ENCODE measurements at places on chromosomes 4 and X. TPM values are rescaled to one million over a fixed set of nuclear protein-coding genes. Genes with fewer than 3 reads are reported as not detected.

DNA sequence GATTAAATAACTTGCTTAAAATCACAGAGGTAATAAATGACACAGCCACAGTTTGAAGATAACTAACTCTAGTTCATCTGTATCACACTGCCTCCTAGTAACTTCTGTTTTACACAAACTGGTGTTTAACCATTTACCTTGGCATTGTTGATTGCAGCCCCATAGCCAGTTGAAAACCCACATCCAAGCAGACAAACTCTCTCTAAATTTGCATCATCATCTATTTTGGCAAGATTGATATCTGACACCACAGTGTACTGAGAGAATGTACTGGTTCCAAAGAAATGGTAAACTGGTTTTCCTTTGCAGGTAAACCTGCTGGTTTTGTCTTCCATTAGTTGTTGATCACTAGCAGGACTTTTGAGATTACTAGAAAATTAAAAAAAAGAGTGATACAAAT lies 7.8 kb downstream of the ADH4 start:
- DNase-seq: no peak

GRCh38 chr4:7029921-7030320 lies 13.3 kb upstream of the TADA2B start:
- no peak for DNase-seq

- DNase-seq: no peak
These were observed 33.7 kb downstream of the STK32B start for GRCh38 chr4:5084911-5085475.

DNA sequence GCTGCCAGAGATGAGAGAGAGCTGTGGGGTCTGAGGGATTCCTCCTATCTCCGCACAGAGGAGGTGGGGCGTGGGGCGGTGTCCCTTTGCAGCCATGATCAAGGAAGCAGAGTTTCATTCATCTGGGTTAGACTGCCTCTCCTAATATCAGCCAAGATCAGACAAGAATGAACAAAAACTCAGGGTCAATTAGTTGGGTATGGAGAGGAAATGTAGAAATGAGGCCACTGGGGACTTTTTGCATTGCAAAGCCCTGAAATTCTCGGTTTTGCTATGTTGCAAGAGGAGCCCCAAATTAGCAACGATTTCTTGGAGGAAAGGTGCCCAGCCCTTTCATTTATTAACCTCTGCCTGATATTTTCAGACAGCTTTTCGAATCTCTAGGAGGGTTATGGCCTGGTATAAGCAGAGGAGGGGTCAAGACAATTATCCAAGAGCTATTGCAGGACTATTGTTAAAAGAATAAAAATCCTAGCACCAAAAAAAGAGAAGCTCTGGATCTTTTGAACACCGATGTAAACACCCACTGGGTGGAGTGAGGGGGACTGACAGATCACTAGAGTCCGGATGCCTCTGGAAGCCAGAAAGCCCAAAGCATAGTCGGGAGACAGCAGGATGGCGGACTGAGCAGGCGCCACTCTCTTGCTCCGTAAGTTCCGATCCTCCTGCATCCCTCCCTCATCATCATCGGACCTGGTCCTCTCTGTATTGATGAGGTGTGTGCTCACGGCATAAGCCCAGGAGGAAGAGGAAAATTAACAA lies 34.4 kb upstream of the ACSL1 start:
- no peak for DNase-seq

GRCh38 chrX:23365541-23365940 lies 30.9 kb downstream of the PTCHD1 start:
- no peak for DNase-seq

DNA sequence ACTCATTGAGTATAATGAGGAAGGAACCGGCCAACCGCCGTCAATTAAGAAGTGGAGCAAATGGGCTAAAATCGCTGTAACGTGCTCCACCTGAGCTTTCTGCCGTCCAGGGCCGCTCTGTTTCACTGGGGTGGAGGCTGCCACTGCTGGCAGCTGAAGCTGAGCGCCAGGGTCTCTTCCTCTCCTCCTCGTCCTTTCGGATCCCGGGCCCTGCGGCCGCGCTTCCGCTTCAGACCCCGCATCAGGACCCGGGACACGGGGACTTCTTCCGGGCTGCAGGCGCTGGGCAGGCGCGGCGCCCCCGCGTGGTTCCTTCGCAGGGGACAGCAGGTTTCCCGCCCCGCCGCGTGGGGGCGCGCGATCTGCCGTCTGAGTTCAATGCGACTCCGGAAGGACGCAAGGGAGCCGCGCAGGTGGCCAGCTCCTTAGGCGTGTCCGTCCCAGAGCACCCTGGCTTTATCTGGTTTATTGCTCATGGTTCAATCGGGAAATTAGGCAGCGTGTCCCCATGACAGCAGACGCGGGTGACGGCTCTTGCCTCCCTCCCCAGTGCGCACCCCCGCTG lies 519.8 kb downstream of the TRIML1 start:
- DNase-seq: no peak

- no peak for DNase-seq
These were observed 57.4 kb upstream of the HGFAC start for GRCh38 chr4:3384391-3384770.

DNA sequence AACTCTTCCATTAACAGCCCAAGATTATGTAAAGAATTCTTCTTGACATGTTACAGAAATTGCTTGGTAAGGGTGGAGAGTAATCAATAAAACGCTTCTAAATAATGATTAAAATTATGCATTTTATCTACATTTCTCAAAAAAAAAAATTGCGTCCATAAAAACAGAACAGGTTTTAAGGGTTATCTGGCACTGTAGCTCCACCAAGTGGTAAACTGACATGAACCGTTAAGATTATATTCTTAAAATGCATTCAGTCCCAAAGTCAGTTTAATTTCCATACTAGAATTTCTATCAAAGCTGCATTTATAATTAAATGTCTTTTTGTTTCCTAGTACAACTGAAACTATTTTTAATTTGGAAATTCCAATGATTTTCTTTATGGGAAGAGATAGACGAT lies 214.0 kb upstream of the UGT8 start:
- peak; percentile 21 for DNase-seq

GRCh38 chr4:147589586-147589985 lies 27.6 kb upstream of the TMEM184C start:
- DNase-seq: no peak

GRCh38 chr4:8459867-8460445 lies 19.4 kb downstream of the TRMT44 start:
- no peak for DNase-seq

- DNase-seq: no peak
These were observed 106.9 kb upstream of the FTHL17 start for GRCh38 chrX:31178769-31179125.

Gene COL4A5
- total RNA-seq: not detected

GRCh38 chr4:53023677-53024299 lies 161.7 kb downstream of the RASL11B start:
- DNase-seq: no peak

Gene VCX
- total RNA-seq: not detected

Gene RTL3
- total RNA-seq: not detected

DNA sequence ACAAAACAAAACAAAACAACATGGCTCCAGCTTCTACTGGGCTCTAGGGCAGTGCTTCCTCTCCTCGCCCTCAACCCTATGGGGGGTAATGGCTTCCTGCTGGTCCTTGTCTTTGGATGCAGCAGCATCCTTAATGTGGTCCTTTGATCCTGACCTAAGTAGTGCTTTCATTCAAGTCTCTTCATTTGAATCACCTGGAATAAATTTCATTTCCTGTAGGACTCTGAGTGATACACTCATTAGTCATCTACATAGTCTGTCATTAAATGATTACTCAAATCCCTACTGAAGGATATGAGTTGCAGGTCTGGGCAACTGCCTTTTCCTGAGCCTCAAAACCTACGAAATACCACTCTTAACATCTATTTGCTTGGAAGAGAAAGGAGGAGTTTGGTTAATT lies 54.5 kb downstream of the RHOH start:
- no peak for DNase-seq

Gene MAGEB17
- total RNA-seq: not detected

DNA sequence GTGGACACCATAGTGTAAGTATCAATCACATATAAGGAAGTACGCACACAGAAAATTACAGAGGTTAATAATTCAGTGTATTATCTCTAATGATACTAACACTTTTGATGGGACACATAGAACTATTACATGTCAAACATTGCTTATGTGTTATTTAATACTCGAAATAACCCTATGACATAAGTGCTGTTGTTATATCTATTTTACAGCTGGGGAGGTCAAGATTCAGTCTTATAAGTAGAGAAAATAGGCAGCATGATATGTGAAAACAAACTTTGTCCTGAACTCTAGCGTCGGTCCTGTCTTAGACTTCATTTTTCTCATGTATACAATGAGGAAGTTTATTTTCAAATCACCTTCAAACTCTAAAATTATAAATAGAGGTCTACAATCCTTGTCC lies 23.2 kb downstream of the ENPEP start:
- DNase-seq: no peak

- no peak for DNase-seq
These were observed 79.3 kb downstream of the FRAS1 start for GRCh38 chr4:78136109-78137081.

GRCh38 chr4:81120055-81120454 lies 89.5 kb downstream of the BMP3 start:
- DNase-seq: no peak

Gene TLL1
- not detected for total RNA-seq

DNA sequence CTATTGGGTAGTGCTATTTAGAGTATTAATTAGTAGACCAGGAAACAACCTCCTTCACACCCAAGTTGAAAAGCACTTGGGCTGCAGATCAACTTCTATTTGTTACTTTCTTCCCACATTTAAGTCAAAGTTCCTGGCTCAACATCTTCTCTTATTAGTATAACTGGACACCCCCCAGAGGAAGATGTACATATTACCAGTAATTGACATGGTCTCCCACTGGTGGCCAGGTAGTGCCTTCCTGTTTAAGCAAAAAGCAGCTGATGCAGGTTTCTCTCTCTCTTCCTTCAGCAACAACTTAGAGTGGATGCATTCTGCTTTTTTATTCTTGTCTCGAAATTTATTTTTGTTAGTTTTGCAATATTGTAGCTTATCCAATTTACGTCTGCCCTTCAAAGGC lies 438.1 kb downstream of the GBA3 start:
- no peak for DNase-seq

DNA sequence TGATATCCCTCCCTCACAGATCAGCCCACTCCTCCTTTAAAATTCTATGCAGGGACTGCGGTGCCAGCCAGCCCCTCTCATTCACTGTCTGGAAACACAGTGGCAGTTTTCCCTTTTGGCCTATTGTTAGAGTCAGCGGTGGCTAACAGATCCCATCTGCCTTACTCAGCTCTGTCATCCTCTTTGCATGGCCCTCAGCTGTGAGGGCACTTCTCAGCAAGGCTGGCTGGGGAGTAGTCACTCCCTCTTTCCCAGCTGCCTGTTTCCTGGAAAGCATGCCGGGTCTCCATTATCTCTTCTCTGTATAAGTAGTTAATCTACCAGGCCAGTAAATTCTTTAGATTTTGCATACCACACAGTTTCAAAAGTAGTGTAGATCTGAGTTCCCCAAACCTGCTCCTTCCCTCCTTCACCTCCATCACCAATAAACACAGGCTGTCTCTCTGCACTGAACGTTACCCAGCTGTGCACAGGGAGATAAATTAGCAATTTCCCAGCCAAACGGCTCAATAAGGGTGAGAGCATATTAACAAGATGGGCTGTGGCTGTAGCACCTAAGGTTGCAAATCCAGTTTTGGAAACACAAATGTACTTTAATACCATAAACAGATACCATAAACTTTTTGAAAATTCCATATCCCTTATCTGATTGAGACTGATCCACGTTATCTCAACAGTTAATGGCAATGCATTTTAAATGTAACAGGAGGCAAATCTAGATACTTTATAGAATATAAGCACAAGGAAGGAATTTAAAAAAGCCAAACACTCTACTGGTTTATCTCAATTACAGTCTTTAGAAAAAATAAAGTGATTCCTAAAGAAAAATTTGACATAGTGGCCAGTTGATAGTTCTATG lies 229.3 kb downstream of the ANKRD50 start:
- DNase-seq: no peak

Gene PCYT1B
- total RNA-seq: not detected

- no peak for DNase-seq
These were observed 219.6 kb downstream of the CAMK2D start for GRCh38 chr4:113541933-113542332.

Gene ARMCX5
- total RNA-seq: 5.7 TPM

Gene PAGE4
- not detected for total RNA-seq

- DNase-seq: no peak
These were observed 104.9 kb downstream of the CEP44 start for GRCh38 chr4:174388461-174389145.

DNA sequence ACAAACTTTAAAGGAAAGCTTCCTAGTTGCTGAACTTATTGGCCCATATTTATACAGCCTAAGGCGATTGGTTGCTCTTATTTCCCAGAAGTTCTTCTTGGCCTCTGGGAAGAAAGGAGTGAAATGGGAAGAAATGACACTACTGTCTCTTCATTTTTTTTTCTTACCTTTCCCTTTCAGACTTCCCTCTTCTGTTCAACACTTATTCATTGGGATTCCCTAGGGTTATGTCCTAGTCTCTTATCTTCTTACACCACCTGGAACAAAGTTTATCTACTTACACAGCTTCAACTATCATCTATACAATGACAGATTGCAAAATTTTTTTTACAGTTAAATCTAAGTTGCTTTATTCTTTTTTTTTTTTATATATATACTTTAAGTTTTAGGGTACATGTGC lies 68.0 kb downstream of the SNX12 start:
- no peak for DNase-seq

DNA sequence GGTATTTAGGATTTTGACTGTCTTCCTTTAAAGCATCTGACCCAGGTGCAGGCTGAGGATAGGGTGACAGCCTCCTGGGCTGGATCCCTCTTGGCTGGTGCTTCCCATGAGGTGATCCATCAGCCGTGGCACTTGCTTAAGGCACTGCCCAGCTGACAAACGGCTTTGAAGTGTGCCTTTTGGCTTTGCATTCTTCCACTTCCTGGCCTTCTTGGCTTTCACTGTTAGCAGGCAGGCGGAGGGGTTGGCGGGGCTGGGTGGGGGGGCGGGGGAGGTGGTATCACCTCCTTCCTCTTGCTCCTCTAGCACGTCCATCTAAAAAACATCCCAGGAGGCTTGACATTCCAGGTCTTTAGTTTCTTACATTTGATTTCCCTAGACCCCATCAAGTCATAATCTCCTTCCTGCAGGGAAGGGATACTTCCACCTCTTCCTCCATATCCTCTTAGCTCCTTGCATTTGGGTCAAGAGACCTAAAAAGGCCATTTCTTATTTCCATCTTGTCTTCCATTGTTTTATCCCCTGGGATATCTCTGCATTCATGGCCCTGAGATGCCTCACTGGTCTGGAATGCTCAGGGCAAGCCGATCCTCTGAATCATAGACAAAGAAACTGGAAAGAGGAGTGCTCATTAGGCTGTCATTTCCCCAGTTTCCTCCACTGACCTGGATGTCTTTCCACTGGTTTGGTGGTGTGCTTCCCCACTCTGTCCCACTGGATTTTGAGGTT lies 11.3 kb upstream of the APLN start:
- no peak for DNase-seq

GRCh38 chr4:97252615-97253154 lies 890.6 kb downstream of the STPG2 start:
- DNase-seq: no peak

GRCh38 chrX:134171661-134172587 lies 65.1 kb upstream of the CCDC160 start:
- peak; percentile 58 for DNase-seq

Gene RRH
- 0.22 TPM for total RNA-seq

Gene PCSK1N
- 0.40 TPM for total RNA-seq

- DNase-seq: no peak
These were observed 44.8 kb downstream of the SPANXN3 start for GRCh38 chrX:143472347-143472938.

GRCh38 chrX:48918301-48918642 lies 552 bp downstream of the PIM2 start:
- DNase-seq: no peak
